Osteocyte (in vitro differentiated cells): ENCODE measurements at places on chromosomes 5 and 9.

DNA sequence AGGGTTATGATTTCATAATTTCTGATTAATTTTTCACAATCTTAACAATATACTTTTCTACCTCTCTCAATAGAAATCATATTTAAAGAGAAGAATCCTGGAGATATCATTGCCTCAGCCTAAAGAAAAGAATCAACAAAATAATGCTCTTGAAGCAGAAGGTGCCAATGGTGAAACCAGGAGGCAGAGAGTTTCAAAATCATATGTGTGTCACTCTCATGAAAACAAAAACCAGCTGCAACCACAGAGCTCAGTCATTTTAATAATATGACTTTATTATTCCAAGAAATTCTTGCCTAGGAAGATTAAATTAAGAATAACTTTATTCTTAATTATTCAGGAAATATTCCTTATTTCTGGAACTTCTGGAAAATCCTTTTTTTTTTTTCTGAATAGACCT lies 266.8 kb upstream of the ACTBL2 start:
- DNase-seq: no peak

DNA sequence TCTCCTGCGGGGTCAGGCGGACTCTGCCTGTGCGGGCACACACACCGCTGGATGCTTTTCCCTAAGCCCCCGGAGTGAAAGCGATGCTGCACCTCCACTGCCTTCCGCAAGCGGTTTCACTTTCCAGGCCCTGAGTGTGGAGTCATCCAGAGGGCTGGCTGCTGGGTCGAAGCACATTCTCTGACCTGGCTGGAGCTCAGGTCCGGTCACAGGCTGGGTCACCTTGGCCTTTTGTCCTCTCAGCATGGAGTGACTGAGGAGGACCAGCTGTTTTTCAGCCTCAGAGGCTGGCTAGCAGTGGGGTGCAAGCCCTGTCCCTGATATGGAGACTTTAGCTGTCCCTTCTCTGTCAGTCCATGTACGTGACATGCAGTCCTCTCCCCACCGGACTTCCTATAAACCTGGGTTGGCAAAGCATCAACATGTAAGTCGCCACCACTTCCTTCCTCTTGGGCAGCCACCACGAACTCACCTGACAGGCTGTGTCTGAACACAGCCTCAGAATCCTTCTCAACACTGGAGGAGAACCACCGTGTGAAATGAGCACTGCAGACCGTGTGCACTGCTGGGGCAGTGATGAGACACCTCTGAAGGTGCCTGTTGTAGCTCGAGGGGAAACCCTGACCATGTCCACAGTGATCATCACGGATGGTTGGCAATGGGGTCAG lies 51.3 kb downstream of the GADD45G start:
- no peak for DNase-seq

- DNase-seq: no peak
Observed at GRCh38 chr5:176161431-176161830, 76.8 kb upstream of the SIMC1 start.

DNA sequence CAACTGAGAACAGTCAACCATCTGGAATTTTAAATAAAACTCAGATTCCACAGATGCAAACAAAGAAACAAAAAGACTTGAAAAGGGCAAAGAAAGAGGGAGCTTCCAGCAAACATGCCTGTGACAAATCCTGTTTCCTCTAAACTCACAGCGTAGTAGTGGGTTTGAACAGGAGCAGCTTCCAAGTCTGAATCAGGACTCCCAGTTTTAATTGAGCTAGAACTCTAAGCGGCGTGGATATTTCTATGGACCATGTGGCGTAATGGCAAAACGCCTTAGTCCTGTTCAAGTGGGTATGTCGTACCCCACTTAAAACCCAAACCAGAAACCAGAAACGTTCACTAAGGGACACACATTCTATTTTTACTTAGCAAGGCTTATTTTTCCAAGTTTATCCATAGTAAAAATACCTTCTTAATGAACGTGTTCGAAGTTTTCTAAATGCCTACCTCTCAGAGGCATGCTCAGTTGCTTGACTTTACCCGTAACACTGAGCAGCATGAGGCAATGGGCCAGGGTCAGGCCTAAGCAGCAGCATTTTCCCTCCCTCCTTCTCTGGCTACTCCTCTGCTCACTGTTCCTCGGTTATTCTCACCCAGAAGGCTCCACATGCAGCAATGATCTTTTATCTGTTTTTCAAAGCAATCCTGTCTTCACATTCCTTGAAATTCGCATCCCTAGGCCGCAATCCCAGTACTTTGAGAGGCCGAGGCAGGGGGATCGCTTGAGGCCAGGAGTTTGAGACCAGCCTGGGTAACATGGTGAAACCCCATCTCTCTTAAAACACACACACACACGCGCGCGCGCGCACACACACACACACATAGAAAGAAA lies 77.9 kb downstream of the FNBP1 start:
- no peak for DNase-seq

GRCh38 chr9:136403915-136404800 lies 4.2 kb upstream of the SNAPC4 start:
- no peak for DNase-seq

GRCh38 chr9:129934780-129935179 lies 99.5 kb downstream of the USP20 start:
- DNase-seq: no peak

GRCh38 chr9:74526215-74526614 lies 29.1 kb downstream of the RORB start:
- DNase-seq: no peak
